Ecto neural progenitor cell (in vitro differentiated cells): ENCODE measurements at places on chromosomes 3 and 15.
A peak's percentile ranks its signal among the peaks of the same experiment; 100 is the strongest.

DNA sequence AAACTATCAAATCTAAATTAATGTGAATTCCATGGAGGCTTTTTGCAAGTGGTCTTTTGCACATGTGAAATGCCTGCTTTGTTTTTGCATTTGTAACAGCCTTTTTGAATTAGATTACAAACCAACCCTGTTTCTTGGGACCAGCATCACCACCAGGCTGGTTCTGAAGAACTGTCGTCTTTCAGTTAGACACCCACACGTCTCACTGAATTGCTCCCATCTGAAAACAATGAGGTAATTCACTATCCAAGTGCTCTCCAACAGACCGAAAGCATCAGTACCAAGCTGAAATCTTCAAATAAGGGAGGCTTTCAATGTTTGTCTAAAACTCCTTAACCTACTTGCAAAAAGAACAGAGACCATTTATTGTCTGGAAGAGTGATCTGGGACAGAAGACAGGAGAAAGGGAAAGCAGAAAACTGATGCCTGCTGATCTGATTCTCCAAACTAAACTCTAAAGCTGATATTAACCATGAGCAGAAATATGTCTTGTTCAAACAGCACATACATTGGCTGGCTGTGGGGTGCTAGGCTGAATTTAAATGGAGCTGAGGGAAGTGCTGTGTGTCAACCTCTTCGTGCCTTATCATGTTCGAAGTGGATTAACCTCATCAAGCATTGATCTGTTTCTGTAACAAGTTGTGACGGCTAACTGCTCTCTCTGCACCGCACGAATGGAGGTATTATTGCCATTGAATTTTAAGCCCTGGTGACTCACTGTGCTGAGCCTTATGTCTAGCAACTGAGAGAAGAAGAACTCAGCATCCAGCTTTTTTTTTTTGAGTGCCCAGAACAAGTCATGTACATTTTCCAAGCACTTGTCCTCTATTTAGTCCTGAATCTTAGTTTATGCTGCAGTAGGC is 213.7 kb upstream of the P2RY1 start:
- no peak for DNase-seq

DNA sequence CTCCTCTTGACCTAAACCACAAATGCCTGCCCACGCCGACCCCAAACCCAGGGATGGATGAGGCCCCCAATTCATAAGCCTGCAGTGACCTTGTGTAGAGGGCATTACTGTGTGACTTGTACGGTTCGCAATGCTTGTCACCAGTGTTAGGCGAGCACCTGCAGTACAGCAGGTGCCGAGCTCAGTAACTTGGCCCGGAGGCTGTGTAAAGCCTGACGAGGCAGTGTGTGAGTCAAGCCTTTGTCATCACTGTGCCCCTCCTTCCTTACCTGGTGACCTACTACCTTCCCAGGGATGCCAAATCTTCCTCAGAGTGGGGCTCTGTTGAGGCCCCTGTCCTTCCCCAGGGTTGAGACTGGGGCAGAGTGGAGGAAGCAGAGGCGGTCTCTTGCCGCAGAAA is 37.2 kb upstream of the TMEM115 start:
- DNase-seq, result no peak

- DNase-seq, result peak; percentile 51
Measured at GRCh38 chr3:71069797-71070196, 513.7 kb downstream of the FOXP1 start.

DNA sequence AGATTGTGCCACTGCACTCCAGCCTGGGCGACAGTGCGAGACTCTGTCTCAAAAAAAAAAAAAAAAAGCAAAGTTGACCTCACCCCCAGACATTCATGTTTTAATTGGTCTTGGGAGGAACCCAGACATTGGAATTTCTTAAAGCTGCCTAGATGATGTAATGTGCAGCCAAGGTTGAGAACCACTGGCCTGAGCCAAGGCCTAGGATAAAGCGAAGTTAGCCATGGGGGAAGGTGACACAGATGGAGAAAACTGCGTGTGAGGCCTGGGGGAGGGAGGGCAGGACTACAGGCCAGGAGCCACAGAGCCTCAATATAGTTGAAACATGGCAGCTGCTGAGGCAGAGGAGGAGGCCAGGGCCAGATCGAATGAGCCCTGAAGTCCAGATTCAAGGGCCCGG is 21.0 kb downstream of the GLB1 start:
- DNase-seq, result no peak

- no peak for DNase-seq
Measured at GRCh38 chr3:148073721-148074456, 623.8 kb upstream of the AGTR1 start.

- no peak for DNase-seq
Measured at GRCh38 chr15:89328398-89329254, 6.0 kb downstream of the POLG start.

DNA sequence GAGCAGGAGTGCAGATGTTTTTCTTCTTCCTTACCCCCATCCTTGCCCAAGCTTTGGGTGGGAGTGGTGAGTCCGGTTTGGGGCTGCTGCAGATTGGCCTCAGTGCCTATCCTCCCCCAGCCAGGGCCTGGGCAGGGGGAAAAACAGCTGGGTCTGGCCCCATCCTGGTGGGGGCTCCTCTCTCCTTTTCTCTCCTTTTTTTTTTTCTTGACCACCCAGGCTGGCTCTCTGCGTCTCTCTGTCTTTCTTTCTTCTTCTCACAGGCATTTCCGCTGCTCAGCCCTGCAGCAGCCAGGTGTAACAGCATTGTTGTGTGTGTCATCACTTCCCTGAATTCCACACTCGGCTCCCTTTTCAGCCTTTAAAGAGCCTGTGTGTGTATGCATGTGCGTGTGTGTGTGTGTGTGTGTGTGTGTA is 2.0 kb downstream of the FOXL2NB start:
- no peak for DNase-seq

DNA sequence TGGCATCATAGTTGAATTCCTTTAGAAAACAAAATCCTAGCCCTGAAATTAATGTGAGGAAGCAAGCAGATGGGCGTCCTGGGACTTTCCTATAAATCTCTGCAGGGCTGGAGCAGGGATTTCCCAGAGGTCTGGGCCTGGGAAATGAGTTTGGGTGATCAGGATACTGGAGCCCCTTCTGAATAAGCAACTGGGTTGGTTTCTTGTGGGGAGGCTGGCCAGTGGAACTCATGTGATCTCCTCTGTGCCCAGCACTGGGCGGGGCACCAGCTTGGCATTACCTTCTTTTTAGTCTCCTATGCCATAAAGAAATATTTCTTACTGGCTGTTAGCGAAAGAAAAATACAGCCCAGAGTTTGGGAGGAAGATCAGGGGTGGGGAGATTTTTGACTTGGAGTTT is 1.7 kb downstream of the THSD4 start:
- DNase-seq, result no peak

DNA sequence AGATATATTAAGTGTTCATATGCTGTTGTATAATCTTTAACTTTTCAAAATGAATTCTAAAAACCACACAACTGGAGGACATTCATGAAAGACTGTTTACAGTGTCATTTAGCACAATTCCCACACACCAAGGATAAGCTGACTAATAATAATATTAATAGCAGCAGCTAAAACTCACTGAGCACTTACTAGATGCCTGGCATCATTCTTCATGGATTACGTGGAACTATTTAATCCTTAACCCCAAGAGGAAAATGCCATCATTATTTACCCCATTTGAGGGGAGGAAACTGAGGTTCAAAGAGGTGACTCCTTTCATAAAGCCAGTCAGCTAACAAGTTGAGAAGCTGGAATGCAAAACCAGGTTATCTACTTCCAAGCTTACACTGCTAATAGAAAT is 77.0 kb downstream of the TMEM108 start:
- DNase-seq, result no peak
